ENCODE measurements at places on chromosomes 2 and 18.
A peak's percentile ranks its signal among the peaks of the same experiment; 100 is the strongest.

GRCh38 chr2:134220344-134220974, 33.4 kb upstream of the MGAT5 start:
- DNase-seq = no peak

DNA sequence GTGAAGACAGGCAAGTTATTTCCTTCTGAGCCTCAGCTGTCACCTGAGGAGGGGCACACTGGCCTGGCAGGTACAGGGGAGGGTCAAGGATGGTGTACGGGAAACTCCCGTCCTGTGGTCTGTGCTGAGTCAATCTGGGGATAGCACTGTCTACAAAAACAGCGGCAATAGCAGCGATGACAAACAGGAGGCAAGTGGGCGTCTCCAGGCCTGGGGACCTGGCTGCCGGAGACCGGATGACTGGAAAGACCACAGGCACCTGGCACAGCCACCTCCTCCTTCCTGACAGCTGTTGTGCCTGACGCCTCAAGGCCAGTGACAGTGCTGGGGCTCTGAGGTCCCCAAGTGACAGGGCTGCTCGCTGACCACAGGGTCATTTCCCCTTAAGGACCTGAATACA, 202.1 kb upstream of the HS6ST1 start:
- no peak for DNase-seq

GRCh38 chr18:44725300-44726058, 44.8 kb downstream of the SETBP1 start:
- DNase-seq = no peak

- DNase-seq = peak; percentile 40
Measured at GRCh38 chr2:203583701-203584100, 48.6 kb upstream of the RAPH1 start.

GRCh38 chr2:202450785-202451184, 74.7 kb downstream of the BMPR2 start:
- no peak for DNase-seq

GRCh38 chr2:157692768-157693167, 64.1 kb upstream of the ACVR1C start:
- DNase-seq = peak; percentile 49

GRCh38 chr2:102619414-102620319, at the start of gene SLC9A2:
Gene SLC9A2 (plus strand): TSS chr2:102619553. CDS start chr2:102619849, 296 bp downstream.
- DNase-seq = no peak

DNA sequence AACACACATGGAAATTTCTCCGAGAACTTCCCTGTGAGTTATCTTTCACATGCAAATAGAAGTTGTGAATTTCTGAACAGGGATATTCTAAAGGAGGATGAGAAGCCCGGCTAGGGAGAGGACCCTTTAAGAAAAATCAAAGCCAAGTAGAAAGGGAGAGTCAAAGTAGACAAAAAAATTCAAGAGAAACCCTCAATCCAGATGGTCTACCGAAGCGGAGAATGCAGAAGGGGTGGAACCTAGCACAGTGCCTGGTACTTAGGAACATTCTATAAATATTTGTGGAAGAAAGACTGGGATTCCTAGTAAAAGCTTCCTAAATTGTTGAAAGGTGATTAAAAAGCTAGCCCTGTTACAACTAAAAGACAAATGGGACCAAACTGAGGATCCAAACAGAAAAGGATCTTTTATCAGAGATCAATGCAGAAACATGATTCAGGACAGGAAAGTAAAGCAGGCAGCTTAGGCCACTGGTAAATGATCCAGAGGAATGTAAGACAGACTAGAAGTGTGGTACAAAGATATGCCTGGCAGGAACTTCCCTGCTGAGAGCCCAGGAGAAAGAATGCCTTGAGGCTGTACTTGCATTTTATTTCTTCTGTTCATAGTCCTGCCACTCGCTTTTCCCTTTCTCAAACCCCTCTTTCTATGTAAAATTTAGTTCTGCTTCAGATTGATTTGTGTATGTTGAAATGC, 19.5 kb upstream of the GLS start:
- peak; percentile 70 for DNase-seq

DNA sequence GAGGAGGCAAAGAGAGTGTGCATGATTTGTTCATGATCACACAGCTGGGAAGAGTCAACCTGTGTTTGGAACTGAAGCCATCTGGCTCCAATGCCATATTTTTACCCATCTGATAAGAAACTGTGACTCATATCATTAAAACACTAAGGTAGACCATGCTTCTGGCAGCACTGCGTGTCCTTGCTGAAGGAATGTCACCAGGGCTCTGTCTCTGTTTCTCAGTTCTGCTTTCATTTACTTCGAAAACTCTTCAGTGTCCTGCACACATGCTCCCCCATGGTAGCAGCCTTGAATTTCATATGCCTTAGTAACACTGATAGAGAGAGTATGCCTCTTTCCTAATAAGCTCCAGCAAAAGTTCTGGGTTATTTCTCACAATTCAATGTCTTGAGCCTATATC, 830.4 kb downstream of the DCDC2C start:
- DNase-seq = no peak

DNA sequence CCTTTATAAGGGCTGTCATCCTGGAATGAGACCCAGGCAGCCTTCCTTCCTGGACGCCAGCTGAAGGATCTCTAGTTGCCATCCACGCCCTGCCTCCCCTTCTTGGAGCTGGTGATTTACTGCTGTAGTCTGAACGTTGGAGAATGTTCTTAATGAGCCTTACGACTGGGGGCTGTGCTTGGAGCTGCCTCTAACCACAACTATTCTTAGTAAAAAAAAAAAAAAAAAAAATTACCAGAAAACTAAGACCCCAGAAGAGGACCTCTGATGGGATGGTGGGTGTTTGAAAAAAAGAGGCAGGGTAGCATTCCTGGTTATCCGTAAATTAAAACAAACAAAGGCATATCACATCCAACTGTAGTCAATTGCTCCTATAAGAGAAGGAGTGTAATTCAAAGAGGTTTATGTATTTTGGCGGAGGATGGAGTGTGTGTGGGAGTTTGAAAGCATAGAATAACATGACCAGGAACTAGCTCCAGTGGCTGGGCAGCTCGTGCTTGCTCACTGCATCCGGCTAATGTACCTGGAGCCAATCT, 105.4 kb downstream of the QPCT start:
- DNase-seq = no peak

GRCh38 chr2:235504441-235505180, 10.8 kb downstream of the AGAP1 start:
- no peak for DNase-seq

DNA sequence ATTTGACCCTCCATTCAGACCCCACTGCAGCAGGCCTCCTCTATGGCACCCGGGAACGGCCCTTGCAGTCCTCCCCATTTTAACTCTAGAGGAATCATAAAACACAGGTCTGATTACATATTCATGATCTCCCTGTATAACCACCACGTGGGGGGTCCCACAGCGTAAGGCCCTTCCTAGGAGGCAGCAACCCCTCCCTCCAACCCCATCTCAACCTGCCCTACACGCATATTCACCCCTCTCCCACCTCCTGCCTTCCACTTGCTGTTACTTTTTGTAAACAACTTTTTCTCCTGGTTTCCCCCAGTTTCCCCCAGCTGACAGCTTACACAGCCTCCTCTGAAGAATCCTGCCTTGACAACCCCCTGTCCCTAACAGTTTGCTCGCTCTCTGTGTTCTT, 85.1 kb upstream of the FOXI3 start:
- no peak for DNase-seq

GRCh38 chr2:119179202-119179601, 20.7 kb upstream of the C1QL2 start:
- no peak for DNase-seq

GRCh38 chr2:214651451-214651850, 158.0 kb downstream of the BARD1 start:
- no peak for DNase-seq

GRCh38 chr2:126448611-126449010, 207.3 kb upstream of the GYPC start:
- no peak for DNase-seq

GRCh38 chr18:69102959-69103358, 297.7 kb upstream of the DOK6 start:
- no peak for DNase-seq

DNA sequence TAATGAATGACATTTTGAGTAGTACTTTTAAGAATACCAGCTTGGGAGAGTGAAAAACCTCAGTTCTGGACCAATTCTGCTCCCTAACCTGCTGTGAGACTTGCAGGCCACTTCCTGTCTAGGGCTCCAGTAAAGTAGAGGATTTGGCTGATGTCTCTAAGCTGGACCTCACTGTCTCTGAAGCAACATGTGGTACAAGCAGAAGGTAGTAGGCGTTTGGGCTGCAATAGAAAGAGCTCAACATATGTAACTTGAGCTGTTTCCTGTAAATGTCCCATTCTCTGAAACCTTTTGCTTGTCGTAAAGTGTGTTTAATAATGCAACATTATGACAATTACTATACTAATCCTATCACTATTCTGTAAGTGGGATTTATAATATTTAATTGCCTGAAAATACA, 213.1 kb downstream of the MYO3B start:
- no peak for DNase-seq

- no peak for DNase-seq
Measured at GRCh38 chr2:62192811-62193210, 3.1 kb upstream of the B3GNT2 start.

- no peak for DNase-seq
Measured at GRCh38 chr2:70717431-70718038, 50.5 kb downstream of the ADD2 start.

DNA sequence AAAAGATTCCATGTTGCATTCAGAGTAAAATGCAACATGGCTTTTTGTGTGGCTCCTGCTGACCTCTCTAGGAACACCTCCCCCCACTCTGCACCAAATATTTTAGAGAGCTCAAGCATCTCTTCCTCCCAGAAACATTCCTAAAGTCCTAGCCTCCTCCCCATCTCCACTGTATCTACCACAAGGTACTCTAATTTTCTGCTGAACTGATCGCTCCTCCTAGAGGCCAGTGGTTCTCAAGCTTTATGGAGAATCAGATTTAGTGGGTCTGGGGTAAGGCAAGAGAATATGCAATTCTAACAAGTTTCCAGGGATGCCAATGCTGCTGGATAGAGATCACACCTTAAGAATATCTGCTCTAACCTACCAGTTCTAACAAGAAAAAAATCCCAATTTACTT, 89.5 kb upstream of the HNRNPA3 start:
- no peak for DNase-seq

DNA sequence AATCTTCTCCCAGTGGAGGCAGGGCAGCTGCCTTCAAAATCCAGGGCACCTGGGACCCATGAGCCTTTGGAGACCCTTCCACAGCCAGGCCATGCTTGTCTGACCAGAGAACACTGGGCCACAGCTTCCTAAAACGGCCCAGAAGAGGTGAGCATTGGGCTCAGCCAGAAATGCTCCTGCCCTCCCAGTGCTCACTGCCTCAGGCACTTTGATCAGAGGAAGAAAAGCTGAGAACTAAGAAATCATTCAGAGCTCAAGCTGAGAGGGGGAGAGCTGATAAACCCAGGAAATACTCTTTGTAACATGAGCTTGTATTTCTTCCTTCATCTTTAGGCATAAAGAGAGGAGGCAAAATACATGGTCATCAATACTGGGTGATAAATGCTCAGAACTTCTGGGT, 365.5 kb upstream of the KLHL29 start:
- no peak for DNase-seq

- DNase-seq = no peak
Measured at GRCh38 chr18:29123706-29124530, 947.0 kb upstream of the CDH2 start.

GRCh38 chr2:176763130-176763529, 449.5 kb upstream of the HNRNPA3 start:
- DNase-seq = no peak

DNA sequence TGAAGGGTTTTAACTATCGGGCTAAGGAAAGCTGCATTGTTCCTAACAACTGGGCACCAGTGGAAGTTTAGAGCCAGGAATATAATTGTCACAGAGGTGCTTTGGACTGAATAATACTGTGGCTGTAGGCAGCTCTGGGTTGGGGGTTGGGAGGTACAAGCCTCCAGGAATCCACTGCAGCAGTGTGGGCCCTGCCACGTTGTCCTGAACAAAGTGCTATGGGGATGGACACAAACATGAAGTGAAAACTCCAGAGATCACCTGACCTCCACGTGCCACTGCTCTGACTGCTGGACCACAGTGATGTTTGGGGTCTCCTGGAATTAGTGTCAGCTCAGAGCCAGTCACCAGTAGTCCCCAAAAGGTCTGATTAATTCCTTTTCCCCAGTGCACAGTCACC, 110.9 kb downstream of the BCL2 start:
- no peak for DNase-seq

All from AG04449 (cell line).